ENCODE measurements at places on chromosomes 7 and 10.

DNA sequence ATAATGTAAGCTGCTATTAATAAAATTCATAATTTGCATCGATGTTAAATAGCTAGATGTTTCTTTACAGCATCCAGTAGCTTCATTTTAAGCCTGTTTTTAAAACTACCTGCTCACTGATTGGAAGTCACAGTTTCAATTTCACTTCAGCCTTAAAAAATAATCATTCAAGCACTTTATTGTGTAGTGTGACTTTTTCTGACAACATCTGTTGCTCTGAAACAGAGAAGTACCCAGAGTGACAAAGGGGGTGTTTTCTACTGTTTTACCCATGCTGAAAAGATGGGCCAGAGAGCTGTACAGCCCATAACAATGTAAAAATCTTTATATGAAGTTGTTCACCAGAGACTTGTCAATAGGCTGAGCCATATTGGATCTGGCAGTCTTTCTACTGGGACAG is 437.2 kb downstream of the MDFIC start:
- no peak for DNase-seq

DNA sequence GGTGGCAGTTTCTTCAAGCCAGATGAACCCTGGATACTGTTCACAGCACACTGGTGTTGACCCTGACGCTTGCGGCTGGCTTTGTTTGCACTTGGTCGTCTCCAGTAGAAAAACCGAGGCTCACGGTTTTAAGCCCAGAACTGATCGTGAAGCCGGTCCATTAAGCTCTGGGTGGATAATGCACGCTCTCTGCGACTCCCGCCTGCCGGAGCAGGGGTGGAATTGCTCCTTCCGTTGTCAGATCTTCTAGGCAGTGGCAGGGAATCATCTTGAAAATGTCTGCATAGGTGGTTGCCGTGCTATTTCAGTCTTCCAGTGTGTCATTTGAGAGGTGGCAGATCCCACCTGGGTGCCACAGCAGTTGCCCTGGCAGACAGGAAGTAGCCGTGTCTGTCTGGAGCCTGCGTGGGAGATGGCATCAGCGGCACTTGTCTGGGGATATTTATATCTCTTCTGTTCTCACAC is 35.9 kb upstream of the AP5Z1 start:
- no peak for DNase-seq

DNA sequence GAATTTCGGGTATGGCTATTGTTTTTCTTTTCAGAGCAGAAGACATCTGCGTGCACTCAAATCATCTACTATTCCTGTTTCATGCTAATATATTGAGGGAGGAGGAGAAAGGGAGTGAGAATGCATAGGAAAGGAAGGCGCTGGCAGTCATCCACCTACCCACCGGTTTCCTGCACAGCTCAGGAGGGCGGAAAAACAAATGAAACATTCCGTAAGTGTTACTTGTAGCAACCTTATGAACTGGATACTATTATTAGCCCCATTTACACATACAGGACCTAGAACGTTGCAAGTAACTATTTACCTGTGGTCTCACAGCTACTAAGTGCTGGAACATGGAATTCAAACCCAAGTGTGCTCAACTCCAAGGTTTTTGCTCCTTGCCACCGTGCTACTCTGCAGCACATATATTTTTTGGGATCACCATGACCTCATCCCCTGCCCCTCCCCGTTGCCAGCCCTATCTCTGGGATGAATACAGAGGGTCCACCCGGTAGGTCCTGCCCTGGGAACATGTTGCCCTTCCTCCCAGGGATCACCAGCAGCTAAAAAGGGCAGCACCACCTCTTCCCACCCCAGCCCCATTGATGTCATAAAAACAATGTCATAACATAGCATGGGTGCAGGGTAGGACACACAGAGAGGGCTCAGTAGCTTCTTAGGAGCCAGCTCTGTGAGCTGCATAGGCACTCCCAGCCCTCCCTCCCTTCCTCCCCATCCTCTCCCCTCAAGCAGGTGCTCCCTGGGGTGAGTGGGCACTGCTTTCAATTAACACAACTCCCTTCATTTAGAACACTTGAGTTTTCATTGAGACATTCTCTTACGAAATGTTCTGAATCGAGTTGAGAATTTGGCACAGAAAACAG is 16.9 kb downstream of the GFRA1 start:
- DNase-seq: no peak

- DNase-seq: no peak
Observed at GRCh38 chr10:65943451-65943850, 982.4 kb upstream of the LRRTM3 start.

GRCh38 chr10:63155388-63156020 is 22.4 kb downstream of the NRBF2 start:
- no peak for DNase-seq

DNA sequence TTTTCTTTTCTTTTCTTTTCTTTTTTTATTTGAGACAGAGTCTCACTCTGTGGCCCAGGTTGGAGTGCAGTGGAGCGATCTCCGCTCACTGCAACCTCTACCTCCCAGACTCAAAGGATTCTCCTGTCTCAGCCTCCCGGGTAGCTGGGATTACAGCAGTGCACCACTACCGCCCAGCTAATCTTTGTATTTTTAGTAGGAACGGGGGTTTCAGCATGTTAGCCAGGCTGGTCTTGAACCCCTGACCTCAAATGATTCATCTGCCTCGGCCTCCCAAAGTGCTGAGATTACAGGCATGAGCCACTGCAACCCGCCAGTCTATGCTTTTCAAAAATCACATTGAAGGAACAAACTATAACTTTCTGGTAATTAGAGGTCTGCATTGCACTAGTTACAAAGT is 2.4 kb downstream of the USP6NL start:
- no peak for DNase-seq

DNA sequence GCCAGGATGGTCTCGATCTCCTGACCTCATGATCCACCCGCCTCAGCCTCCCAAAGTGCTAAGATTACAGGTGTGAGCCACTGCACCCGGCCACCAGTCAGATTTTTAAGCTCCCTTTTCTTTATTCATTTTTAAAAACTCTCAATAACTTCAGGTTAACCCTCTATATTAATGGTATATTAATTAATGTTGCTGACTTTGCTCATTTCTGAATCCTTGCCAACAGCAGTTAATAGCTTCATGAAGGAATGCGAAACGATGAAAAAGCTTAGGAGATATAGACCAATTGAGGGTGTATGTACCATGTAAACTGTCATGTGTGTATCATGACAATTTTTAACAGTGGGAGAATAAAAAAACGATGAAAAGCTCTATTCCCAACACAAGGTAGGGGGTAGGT is 27.5 kb downstream of the PNPLA8 start:
- no peak for DNase-seq

GRCh38 chr10:60389413-60390025 is at the start of gene ANK3:
Gene ANK3, minus strand, starts transcription at chr10:60389875. Its CDS starts 337 bp downstream, at chr10:60389538.
- DNase-seq: no peak

DNA sequence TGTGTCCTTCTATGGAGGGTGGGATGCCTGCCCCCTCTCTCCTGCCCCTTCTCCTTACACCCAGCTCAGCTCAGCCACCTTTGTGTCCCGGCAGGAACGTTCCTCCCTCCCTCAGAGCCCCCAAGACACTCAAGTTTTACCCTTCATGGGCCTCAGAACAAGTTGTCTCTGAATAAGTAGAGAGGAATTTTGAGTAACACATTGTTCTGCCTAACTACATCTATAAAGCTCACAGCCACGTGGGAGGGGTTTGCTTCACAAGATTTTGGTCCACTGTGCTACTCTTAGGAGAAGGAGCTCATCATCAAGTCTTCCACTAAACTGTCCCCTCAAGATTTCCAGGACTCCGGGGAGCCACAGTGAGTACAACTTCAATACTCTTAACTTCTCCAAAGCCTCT is 51.6 kb upstream of the ZNF32 start:
- no peak for DNase-seq

- no peak for DNase-seq
Observed at GRCh38 chr7:99305473-99306260, 20.0 kb upstream of the ARPC1A start.

DNA sequence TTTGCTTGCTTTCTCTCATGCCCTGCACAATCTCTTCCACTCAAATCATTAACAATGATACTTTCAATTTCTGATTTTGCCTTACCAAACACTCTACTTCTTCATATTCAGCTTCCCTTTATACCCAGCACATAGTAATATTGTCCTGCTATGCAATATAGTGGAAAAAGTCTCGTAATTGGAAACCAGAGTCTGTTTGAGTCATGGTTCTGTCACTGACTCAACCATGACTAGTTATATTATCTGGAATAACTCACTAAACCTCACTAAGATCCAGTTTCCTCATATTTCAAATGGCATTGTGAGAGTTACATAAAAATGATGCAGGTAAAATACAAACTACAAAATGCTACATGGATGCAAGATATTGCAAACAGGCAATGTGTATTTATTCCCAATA is 98.5 kb upstream of the LRRTM3 start:
- DNase-seq: no peak

- no peak for DNase-seq
Observed at GRCh38 chr7:68362745-68363518, 1235.3 kb upstream of the AUTS2 start.

GRCh38 chr10:68175949-68176348 is 56.0 kb downstream of the ATOH7 start:
- no peak for DNase-seq

DNA sequence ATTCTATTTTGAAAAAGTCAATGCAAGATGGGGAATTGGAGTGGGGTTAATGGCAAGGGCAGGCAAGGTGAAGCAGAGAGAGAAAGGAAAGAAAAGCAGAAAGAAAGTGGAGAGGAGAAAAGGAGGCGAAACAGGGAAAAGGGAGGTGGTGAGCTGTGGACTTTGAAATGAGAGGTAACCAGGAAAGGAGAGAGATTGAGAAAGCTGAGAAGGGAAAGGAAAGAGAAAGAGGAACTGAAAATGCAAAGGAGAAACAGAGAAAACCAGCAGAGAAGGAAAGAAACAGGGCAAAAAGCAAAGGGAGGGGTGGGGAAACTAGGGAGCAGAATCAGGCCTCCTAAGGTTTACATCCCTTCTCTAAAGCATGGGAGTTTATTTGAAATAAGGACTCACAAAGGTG is 72.5 kb upstream of the TPK1 start:
- DNase-seq: no peak

DNA sequence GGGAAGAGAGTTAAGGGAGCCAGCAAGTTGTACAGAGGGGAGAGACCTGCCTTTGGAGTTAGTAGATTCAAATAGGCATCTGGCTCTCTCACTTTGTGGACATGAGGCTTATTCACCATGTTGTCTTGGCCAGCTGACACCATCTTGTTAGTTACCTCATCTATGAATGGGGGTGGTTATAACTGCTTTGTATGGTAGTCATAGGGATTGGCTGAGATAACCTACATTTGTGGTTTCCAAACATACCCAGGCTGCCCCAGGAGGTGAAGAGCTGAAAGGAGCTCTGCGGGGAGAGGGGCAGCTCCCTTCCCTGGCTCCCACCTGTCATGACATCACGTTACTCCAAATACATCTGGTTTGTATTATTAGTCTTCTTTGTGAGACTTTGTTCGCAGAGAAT is 393.3 kb upstream of the AUTS2 start:
- no peak for DNase-seq

DNA sequence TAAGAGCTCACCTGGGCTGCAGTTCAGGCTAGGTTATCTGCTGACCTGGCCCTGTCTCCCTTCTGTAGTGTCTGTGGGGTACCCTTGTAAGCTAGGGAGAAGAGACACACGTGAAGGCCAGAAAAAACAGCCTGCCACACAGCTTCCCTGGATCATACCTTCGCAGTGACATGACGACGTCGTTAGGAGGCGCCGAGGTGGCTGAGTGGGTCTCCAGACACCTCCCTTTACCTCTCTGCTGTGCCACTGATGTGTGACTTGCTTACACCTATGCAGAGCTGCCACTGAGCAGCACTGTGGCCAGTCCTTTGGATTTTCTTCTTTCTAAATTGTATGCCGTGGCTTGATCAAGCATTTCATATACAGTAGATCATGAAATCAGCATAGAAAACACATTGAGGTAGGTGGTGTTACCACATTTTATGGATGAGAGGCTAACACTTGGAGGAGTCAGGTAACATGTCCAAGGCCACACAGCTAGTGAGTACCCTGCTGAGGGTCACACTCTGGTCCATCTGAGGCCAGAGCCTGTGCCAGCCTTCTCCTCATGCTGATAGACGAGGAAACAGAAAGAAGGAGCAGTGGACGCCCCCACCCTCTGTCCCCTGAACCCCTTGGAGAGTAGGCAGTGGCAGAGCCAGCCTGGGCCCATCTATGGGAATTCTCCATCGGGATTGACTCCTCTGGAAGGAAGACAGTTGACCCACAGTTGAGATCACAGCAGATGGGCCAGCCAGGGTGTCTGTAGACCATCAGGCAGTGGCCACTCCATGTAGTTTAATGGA is 23.1 kb downstream of the HTRA1 start:
- DNase-seq: no peak

GRCh38 chr7:20158684-20159083 is 58.5 kb downstream of the MACC1 start:
- no peak for DNase-seq

DNA sequence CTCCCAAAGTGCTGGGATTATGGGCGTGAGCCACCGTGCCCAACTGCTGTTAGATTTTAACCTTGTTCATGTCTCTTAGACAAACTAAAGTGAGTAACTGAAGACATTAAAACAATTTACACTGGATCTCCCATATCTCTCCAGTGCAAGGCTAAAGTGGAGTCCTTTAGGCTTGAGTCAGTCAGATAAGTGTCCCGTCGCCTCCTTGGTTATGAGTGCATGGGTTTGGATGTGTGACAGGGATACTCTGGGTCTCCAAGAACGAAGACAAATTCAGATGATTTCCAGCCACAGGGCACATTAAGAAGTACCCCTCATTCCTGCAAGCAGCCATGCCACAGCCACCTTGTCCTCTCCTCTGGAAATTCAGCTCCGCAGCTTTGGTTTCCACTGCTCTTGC is 66.1 kb upstream of the PDZD8 start:
- no peak for DNase-seq

- no peak for DNase-seq
Observed at GRCh38 chr7:7002418-7003062, 176.5 kb upstream of the CCZ1B start.

DNA sequence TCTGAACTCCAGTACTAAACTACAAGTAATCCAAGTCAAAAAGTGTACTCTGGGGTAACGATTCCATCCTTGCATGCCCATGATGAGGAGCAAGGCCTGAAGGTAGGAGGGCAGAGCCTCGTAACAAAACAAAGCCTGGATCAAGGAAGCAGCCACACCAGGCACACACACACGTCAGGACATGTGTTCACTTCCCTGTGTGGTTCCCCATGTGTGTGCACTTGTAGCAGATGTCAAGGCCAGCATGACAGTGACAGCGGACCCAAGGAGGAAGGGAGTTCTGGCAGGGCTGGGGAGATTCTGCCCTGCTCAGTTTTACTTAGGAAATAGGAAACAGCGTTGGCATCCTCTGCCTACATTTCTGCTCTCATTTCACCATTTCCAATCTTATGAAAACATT is 92.8 kb downstream of the ALOX5 start:
- no peak for DNase-seq

GRCh38 chr10:123639131-123639530 is 27.0 kb upstream of the GPR26 start:
- no peak for DNase-seq

DNA sequence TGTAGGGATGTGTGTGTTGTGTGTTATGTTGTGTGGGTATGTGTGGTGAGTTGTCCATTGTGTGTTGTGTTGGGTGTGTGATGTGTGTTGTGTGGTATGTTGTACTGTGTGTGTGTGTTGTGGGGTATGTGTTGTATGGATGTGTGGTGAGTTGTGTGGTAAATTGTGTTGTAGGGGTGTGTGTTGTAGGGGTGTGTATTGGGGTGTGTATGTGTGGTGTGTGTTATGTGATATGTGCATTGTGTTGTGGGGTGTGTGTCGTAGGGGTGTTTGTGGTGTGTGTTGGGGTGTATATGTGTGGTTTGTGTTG is 97.8 kb upstream of the PODXL start:
- DNase-seq: no peak

GRCh38 chr10:822661-823367 is 108.7 kb downstream of the LARP4B start:
- no peak for DNase-seq

All from stimulated activated CD4-positive, alpha-beta T cell treated with anti-CD3 and anti-CD28 coated beads, TNF-alpha, amount 100 ng/mL, for 4 hours (primary cell).